ENCODE measurements at places on chromosomes 2 and 18. TPM values are rescaled to one million over a fixed set of nuclear protein-coding genes. Genes with fewer than 3 reads are reported as not detected.

Gene CCDC74B
- total RNA-seq = 5.4 TPM

Gene DSEL
- 157 TPM for total RNA-seq

GRCh38 chr2:130349174-130349573, 6.5 kb downstream of the IMP4 start:
- DNase-seq = no peak
- H3K27me3 ChIP-seq = no peaks in the 10 kb centered on the region
- no peak overlapping the region for H3K27ac ChIP-seq
- peaks cover 36% of the 10 kb centered on the region for H3K36me3 ChIP-seq

- no peak overlapping the region for H3K27ac ChIP-seq
- no peak overlapping the region for H3K4me3 ChIP-seq
- H3K36me3 ChIP-seq = no peaks in the 10 kb centered on the region
- no peaks in the 10 kb centered on the region for H3K27me3 ChIP-seq
- peaks cover 9% of the 10 kb centered on the region for H3K4me1 ChIP-seq
Observed at GRCh38 chr2:54755641-54756326, 32.3 kb downstream of the EML6 start.

DNA sequence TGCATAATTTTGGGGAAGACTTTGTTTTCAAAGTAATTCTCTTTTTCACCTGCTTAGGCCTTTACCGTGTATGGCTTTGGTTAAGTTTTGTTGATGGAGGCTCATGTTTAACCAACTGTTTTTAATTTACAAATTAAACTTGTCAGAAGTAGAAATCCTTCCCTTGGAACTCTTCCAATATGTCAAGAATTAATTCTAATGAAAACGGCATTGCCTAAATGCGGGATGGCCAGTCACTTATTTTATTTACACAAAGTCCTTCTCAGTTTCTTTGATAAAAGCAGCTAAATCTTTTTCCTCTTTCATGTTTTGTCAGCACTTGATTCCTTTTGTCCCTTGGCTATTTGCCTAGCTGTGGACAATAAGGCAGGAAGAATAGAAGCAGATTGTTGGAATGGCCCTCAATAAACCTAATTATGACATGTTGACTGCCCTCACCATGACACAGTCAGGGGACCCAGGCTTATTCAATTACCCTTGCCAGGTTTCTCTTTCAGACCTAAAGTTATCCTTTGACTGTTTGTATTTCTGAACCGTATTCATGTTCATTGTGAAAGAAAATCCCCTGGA, 26.3 kb downstream of the PAX3 start:
- DNase-seq = no peak
- H3K4me3 ChIP-seq = no peak overlapping the region
- no peak overlapping the region for H3K27ac ChIP-seq
- no peaks in the 10 kb centered on the region for H3K27me3 ChIP-seq
- H3K36me3 ChIP-seq = no peaks in the 10 kb centered on the region

Gene SDC1
- total RNA-seq = 11.8 TPM

DNA sequence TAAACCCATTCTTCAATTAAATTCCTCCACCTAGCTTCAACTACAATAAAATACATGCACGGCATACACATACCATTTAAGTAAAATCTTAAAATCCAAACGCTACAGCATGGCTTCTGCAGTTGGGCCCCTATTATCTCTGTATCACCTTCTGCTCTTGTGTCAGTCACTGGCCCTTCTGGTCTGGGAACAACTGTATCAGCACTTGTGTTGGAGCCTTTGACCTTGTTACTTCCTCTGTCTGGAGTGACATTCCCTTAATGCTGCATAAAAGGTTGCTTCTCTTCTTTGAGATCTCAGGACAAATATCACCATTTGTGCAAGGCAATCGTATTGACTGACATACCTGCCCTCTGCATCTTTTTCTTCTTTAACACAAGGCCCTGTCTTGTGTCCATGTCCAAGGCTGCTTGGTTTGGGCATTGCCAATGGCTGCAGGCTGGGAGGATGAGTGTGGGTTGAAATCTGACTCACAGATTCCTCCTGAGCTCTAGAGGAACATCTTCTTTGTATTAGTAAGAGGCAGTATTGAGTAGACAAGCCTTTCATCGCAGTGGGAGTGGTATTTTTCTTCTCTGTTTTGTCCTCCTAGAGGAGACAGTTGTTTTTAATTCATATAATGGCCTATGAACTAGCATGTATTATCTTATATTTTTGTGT, 267.8 kb upstream of the TRIB2 start:
- no peaks in the 10 kb centered on the region for H3K36me3 ChIP-seq
- H3K27ac ChIP-seq = no peak overlapping the region
- H3K4me1 ChIP-seq = peaks cover 6% of the 10 kb centered on the region
- H3K27me3 ChIP-seq = no peaks in the 10 kb centered on the region
- no peak for DNase-seq

DNA sequence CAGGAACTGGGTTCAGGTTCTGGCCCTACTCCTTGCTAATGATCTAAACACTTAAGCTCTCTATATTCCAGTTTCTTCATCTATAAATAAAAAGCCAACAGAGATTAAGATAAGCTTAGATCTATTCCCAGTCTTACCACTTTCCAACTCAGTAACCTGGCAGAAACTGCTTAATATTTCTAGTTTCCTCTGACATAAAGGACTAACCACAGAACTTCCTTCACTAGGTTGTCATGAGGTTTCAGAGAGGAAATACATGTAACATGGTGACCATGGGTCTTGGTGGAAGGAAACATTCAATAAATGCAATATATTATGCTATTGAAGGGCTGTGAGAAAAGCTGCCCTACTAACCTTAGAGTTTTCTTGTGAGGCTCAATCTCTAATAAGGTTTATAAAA, 114.4 kb upstream of the PDE1A start:
- H3K27me3 ChIP-seq = no peaks in the 10 kb centered on the region
- H3K36me3 ChIP-seq = no peaks in the 10 kb centered on the region
- H3K27ac ChIP-seq = no peak overlapping the region
- DNase-seq = no peak
- no peak overlapping the region for H3K4me3 ChIP-seq

DNA sequence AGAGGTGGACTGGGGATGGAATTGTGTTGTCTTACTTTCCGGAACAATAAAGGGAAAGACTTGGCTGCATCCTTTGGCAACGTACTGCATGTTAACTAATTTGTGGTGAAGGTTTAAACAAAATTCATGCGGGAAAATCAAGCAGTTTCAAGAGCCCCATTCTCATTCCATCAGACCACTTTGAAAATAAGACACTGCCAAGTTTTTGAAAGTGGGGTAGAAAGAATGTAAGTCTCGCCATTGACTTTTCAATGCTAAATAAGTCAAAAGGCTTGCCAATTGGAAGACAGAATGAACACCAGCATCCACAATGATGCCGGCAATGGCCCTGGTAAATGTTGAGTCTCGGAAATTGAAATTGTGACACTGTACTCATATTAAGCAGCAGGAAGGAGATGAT, 322.0 kb downstream of the RND3 start:
- H3K27ac ChIP-seq = no peak overlapping the region
- peaks cover 31% of the 10 kb centered on the region for H3K4me1 ChIP-seq
- no peaks in the 10 kb centered on the region for H3K36me3 ChIP-seq
- DNase-seq = no peak

DNA sequence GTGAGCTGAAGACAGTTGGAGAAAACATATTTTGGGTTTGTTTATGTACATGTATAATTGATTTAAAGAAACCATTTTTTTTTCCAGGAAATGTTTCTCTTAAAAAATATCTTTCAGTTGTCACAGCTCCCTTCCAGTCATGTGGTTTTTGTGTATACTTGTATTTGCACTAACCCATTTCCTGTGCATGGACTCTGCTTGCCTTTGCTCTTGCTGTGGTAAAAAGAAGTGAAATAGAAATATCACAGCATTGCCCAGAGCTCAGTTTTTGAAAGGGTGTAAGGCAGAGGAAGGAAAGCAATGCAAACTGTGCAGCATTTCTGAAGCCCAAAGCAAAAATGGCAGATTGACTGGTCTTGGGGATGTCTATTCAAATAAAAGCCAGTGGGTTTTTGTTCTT, 10.4 kb upstream of the DOCK10 start:
- H3K36me3 ChIP-seq = no peaks in the 10 kb centered on the region
- no peaks in the 10 kb centered on the region for H3K4me1 ChIP-seq
- H3K27me3 ChIP-seq = no peaks in the 10 kb centered on the region
- H3K4me3 ChIP-seq = no peak overlapping the region

DNA sequence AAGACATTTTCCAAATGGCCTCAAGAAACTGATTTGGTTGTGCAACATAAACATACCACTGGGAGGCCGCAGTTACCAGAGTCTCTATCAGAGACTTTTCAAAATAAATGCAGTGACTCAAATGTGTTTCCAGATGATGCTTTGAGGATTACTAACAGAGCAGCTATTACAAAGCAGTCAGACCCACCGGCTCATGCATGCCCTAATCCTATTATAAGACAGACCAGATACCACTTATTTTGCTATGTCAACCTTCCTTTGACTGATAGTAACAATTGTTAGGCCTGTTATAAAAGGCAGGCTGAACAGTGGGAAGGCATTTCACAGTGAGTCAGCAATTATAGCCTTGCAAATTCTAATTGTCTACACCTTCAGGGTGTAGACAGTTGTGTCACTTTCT, 217.7 kb downstream of the LRRTM1 start:
- no peaks in the 10 kb centered on the region for H3K4me1 ChIP-seq
- no peak overlapping the region for H3K4me3 ChIP-seq
- DNase-seq = no peak
- no peaks in the 10 kb centered on the region for H3K36me3 ChIP-seq

- no peak overlapping the region for H3K4me3 ChIP-seq
- peaks cover 4% of the 10 kb centered on the region for H3K27me3 ChIP-seq
- peaks cover 13% of the 10 kb centered on the region for H3K4me1 ChIP-seq
- H3K27ac ChIP-seq = no peak overlapping the region
- no peaks in the 10 kb centered on the region for H3K36me3 ChIP-seq
- DNase-seq = no peak
Observed at GRCh38 chr2:42028571-42029148, 19.2 kb upstream of the PKDCC start.

Measured in osteoblast (primary cell).